ENCODE measurements at places on chromosomes 13 and 19. TPM values are rescaled to one million over a fixed set of nuclear protein-coding genes. Genes with fewer than 3 reads are reported as not detected.

Gene WDR87
- not detected for total RNA-seq

Gene GRK1
- not detected for total RNA-seq

Gene SLC25A41
- total RNA-seq = not detected

Gene ADAMTS10
- 10.1 TPM for total RNA-seq

Gene IGSF23
- total RNA-seq = not detected

Gene CEACAM20
- total RNA-seq = not detected

Gene N4BP2L2
- 58.6 TPM for total RNA-seq

Gene FUT2
- total RNA-seq = 1.9 TPM

Gene ODAD3
- 0.07 TPM for total RNA-seq

DNA sequence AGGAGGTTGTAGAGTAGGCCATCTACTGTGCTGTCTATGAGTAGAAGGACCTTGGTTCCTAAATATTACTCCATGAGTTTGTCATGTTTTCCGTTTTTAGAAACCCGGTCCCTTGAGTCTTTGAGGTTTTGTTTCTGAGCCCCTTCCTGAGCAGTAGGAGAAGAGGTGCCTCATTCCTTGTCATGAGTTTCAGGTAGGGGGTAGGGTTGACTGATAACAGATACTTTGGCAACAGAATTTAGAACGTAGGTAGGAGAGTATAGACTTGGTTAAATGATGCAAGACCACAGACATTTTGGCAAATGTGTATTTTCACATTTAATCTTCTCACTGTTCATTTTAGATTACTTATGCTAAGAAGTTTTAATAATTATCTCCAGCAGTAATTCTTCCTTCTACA is 24.6 kb downstream of the LMO7 start:
- DNase-seq = no peak

- no peak for DNase-seq
Measured at GRCh38 chr19:48868114-48868886, at the start of gene PLEKHA4. TSS of gene PLEKHA4 (minus strand) at chr19:48868617. CDS start at chr19:48867620, 997 bp downstream.

DNA sequence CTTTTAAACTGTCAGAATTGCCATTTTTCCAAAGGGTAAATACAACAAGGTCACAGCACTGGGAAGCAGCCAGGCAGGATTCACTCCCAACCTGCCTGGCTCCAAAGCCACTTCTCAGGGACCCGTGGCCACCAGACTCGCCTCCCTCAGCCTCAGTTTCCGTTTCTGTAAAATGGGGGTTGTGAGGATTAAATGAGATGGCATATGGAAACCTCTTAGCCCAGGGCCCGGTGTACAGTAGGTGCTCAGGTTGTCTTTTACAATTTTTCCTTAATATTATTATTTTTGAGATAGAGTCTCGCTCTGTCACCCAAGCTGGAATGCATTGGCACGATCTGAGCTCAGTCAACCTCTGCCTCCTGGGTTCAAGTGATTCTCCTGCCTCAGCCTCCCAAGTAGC is 10.1 kb downstream of the YJU2 start:
- no peak for DNase-seq

- DNase-seq = no peak
Measured at GRCh38 chr13:113634279-113635047, 23.5 kb downstream of the ATP4B start.

DNA sequence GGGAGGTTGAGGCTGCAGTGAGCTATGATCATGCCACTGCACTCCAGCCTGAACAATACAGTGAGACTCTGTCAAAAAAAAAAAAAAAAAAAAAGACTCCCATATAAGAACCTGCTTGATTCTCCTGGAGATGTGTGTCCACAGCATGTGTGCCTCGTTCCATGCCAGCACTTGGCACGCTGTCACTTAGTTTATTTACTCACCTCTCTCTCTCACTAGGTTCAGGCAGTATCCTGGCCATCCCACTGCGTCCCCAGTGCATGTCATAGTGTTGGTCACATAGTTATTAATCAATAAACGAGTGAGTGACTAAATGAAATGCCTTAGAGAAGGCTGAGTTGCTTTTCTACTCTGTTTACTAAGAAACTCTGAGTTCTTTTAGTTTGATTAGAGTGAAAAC is 79.1 kb upstream of the GPR12 start:
- DNase-seq = no peak

DNA sequence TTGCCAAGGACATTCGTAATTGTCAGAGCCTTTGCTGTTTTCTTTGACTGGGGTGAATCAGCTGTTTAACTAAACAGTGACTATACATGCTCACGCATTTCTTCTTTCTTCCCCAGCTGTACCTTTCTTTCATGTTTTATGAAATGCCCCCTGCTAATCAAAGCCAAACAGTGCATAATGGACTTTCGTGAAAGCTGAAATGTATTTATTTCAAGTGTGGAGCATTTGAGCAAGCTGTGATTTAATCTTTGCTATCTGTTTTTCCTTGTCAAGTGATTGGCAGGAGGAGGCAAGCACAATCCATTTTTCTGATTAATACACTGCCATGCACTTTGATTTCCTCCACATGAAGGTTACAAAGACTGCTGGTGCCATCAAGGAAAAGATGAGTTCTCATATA is 831.7 kb upstream of the SPRY2 start:
- DNase-seq = no peak

GRCh38 chr19:41698746-41699230 is 9.6 kb upstream of the CEACAM5 start:
- no peak for DNase-seq

DNA sequence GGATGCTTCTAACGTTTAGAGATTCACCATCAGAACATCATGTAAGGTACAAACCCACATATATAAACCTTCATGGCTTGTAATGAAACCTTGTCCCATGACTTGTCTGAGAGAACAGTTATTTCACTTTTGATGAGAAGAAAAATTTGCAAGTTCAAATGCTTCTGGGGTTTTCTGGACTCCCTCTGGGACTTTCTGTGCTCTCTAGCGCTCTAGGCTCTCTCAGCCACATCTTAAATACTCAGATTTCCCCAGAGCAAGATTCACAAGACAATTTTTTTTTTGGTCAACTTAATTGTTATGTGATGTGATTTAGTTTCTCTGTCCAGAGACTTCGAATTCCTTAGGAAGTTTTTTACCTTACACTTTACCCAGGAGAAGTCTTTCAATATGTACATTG is 282.8 kb upstream of the EDNRB start:
- DNase-seq = no peak

GRCh38 chr19:45074744-45075300 is 1.5 kb downstream of the ZNF296 start:
- DNase-seq = no peak

- DNase-seq = no peak
Measured at GRCh38 chr19:39507715-39508364, 7.1 kb upstream of the SELENOV start.

GRCh38 chr13:110302997-110303396 is 4.0 kb downstream of the COL4A1 start:
- DNase-seq = no peak

DNA sequence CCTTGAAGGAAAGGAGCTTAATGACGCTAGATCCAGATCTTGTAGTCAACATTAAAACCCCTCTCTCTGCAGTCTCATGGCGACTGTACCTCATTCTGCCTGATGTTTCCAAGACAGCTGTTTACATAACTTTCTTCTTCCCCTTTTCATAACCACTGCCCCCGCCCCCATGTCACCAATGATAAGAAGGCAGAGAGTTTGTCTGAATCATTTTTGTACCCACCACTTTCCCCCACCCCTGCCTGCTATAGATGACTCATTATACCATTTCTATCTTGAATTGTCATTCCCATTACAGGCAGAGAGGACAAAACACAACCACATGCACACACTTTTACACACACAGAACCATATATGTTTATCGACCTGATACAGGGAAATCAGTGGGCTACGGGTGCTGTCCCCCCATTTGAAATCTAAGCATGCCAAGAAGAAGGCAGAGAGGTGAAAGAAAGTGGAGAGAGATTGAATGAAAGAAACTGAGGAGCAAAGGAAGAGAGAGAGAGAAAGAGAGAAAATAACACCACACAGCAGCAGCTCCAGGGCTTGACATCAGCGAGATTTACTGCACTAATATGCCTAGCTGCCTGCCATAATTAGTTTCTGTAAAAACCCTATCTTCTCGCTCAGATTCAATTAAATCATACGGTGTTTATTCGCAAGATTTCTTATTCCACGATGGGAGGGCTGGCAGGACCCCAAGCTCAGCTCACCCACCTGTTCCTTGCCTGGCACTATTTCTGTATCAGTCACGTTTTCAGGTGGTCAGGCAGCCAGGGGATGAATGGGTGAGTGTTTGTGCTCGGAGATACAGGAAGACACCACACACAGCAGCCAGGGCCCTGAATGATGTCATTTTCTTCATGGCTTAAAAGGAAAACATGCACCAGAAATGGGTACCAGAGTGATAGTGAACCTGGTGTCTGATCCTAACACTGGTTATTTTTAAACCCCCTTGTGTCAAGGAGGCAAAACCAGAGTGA is 114.3 kb upstream of the SERP2 start:
- DNase-seq = no peak

- DNase-seq = no peak
Measured at GRCh38 chr19:10189616-10190015, 5.1 kb downstream of the DNMT1 start.

GRCh38 chr19:8208922-8209461 is at the start of gene CERS4:
TSS of gene CERS4 (plus strand) at chr19:8209370. CDS start at chr19:8251077, 41,707 bp downstream.
- no peak for DNase-seq

DNA sequence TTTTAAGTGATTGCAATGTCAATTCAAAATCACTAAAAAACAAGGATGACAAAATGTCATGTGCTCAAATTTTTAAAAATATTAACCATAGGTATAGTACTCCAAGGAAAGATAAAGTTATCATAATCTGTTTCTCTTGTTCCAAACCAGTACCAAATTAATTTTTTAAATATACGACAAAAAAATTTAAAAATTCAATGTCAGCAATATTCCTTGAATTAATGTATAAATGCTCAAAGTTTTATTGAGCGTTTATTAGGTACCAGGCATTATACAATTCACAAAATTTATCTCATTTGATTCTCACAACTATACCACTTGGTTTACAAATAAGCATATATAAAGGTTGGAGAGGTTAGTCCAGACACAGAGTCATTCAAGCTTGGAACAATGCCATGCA is 64.7 kb downstream of the MYCBP2 start:
- no peak for DNase-seq

- DNase-seq = no peak
Measured at GRCh38 chr19:45766869-45767346, 2.1 kb downstream of the SIX5 start.

DNA sequence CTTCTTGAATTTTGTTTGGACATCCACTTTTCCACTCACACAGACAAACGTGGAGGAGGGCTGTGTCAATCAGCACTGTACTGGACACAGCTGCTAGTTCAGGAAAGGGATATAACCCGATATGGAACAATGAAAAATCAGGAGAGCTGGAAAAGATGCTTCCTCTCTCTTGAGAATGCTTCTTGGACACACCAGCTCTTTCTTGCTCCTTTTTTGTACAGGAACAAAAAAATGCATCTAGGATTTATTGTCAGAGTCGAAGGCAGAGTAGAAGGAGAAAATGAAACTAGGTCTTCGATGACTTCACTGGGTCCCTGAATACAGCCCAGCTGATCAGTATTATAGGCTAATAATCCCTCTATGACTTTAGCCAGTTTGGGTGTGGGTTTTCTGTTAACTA is 62.2 kb downstream of the PEG3 start:
- DNase-seq = no peak

DNA sequence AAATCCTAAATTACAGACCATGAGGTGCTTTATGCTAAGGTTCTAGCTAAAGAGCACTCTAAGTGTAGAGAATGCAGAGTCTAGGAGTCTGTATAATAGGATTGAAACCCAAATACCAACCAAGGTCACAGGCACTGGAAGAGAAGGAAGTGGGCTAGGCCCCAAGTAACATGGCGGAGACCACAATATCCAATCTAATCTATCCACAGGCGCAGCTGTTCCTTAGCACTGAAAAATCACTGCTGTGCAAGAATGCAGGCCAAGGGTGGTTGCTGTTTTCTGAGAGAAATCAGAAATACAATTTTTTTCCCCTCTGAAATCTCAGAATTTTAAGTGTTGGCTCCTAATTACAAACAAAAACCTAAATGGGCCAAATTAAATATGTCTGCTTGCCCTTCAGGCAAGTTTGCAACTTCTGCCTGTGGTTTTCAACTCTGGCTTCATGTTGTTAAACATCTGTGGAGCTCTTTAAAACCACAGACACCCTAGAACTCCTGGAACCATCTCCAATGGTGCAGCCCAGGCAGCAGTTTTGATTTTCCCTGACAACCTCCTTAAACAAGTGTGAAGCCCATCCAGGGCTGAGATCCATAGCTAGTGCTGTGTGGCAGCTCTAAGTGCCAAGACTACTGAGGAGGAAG is 6.1 kb downstream of the RANBP3 start:
- no peak for DNase-seq

DNA sequence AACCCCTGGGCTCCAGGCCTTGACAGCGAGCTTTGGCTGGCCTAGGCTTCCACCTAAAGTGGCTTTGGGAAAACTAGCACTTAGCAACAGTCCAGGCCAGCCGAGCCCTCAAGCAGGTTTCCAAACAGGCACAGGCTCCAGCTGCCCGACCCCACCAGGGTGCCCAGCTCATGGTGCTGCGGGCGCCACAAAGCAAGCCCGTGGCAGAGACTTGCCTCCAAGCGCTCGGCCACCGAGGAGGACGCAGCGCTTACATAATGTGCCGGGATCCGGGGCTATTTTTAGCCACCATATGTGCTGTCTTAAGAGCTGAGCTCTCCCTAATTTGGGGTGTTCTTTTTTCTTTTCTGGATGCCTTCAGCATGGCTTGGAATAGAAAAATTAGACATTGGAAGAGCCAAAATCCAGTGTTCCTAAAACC is 56.1 kb upstream of the F7 start:
- no peak for DNase-seq

- DNase-seq = peak; percentile 45
Measured at GRCh38 chr19:50607874-50608785, 31.6 kb downstream of the SYT3 start.
